ENCODE measurements at places on chromosomes 4 and X.

DNA sequence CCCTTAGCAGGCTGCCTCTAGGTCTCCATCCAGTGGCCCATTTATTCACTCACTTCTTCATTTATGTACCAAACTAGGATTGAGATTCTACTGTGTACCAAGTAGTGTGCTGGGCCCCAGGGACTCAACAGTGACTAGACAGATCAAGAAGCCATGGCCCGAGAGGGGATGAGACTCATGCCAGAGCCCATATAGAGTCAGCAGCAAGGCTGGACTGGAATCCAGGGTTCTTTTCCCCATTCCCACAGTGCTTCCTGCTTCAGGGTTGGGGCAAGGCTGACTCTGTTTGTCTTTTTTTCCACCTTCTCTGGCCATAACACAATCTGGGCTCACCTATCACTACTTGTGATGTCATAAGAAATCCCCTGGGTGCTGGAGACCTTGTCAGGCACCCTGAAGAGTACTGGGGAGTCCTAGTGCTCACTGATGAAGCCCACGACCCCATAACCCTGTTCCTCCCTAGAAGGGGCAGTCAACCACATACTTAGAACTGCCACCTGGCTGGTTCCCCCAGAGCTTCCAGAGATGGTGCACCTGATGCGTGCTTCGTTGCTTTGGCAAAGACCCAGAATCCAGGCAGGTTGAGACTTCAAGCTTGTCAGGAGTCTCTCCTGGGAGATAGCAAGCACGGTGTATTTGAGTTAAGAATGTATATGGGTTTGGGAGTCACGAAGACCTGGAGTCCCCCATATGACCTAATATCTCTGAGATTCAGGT, 6.2 kb downstream of the RTL5 start:
- DNase-seq, result peak; percentile 38

GRCh38 chrX:38112566-38112965, 106.2 kb downstream of the SYTL5 start:
- no peak for DNase-seq

DNA sequence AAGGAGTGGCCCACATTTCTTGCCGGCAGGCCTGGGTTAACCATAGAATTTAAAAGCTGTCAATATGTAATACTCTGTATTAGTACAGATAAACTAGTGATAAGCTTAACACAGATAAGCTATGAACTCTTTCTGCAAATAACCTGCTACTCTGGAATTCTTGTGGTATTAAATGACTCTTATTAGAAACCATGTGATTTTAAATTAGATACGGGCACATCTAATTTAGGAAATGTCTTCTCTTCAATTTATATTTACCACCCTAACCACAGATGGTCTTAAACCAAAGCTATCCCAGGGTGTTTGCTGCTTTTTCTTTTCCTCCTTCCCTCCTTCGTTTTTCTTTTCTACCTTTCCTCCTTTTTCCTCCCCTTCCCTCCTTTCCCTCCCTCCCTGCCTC, 4.9 kb downstream of the GNRHR start:
- no peak for DNase-seq

- peak; percentile 71 for DNase-seq
Measured at GRCh38 chr4:2186133-2186864, 55.6 kb downstream of the HAUS3 start.

DNA sequence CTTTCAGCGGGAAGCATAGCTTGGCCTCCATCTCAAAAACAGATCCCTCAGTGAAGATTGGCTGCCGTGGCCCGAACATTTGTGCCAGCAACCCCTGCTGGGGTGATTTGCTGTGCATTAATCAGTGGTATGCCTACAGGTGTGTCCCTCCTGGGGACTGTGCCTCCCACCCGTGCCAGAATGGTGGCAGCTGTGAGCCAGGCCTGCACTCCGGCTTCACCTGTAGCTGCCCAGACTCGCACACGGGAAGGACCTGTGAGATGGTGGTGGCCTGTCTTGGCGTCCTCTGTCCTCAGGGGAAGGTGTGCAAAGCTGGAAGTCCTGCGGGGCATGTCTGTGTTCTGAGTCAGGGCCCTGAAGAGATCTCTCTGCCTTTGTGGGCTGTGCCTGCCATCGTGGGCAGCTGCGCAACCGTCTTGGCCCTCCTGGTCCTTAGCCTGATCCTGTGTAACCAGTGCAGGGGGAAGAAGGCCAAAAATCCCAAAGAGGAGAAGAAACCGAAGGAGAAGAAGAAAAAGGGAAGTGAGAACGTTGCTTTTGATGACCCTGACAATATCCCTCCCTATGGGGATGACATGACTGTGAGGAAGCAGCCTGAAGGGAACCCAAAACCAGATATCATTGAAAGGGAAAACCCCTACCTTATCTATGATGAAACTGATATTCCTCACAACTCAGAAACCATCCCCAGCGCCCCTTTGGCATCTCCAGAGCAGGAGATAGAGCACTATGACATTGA, 175.4 kb downstream of the FAT4 start:
- DNase-seq, result no peak

DNA sequence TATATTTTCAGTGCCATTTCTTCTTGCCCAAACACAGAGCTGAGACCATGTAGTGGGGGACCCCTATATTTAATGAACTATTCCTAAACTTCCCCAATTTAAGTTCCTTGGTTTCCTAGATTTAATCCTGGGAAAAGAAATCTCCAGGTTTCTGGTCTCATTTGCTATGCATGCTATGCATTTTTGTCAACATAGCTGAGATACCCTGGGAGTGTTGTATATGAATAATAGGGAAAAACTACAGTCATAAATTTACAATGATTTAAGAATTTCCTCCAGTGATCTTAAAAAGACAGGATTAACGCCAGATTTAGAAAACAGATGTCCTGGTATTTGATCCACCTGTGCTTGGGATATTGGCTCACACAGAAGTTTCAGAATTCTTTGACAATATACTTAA, 136.8 kb upstream of the RAPGEF2 start:
- DNase-seq, result no peak

- no peak for DNase-seq
Measured at GRCh38 chr4:94370533-94371254, 28.1 kb upstream of the HPGDS start.

DNA sequence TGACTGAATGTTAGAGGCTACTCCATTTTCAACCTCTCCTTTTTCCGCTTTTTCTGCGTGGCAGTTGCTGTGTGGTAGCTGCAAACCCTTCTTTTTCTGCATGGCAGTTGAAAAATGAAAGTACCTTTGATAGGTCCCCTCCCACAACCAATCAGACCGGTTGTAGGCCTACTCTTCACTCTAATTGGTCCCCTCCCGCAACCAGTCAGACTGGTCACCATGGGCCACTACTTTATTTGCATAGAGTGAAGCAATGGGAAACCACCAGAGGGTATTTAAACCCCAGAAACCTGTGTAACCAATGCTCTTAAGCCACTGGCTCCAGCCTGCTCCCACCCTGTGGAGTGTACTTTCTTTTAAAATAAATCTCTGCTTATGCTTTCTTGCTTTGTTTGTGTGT, 877.8 kb downstream of the FAM133A start:
- no peak for DNase-seq

DNA sequence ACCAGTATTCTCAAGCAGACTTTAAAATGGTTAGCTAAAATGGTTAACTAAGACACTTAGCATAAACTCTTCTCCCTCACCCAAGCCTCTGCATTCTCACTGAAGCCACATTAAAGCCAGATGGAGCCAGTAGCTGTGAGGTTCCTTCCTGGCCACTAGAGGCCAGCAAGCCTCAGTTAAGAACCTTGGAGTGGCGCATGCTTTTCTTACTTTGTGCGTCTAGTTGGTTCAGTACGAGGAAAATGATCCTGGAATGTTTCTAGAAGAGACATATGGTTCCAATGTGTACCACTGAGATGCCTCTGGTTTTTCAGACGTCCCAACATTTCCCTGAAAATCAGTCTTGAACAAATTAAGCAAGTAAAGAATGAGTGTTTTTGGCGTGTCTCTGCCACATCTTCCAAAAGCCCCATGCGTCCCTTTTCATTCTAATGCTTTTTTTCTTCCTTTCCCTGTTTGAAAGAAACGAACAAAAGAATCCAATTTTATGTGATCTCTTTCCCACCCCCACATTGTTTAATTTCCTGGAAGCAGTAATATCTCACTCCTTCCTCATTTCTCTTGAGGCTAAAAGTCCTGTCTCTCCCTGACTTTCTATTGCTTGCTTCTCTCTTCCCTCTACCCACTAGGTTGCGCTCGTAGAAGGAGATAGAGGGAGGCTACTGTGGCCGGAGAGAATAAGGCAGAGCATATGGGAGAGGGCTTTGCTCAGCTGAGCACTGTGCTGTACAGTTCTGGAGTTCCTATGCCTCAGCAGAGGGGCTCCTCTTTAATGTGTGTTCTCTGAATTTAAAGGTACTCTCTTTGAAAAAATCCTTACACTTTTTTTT, 82.9 kb upstream of the TAB3 start:
- peak; percentile 53 for DNase-seq

DNA sequence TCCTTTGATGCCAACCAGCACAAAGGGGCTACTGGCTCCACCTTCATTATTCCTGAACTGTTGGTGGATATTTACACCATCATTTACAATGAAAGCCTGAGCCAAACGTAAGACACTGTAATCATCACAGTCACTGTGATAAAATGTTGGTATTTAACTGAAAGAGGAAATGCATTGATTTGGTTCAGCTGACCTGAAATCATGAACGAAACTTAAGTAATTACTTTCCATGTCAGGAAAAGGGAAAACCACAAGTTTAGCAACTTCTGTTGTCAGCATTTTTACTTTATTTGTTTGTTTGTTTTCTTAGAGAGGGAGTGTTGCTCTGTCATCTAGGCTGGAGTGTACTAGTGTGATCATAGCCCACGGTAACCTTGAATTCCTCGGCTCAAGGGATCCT, 247.8 kb upstream of the FAM47A start:
- no peak for DNase-seq

DNA sequence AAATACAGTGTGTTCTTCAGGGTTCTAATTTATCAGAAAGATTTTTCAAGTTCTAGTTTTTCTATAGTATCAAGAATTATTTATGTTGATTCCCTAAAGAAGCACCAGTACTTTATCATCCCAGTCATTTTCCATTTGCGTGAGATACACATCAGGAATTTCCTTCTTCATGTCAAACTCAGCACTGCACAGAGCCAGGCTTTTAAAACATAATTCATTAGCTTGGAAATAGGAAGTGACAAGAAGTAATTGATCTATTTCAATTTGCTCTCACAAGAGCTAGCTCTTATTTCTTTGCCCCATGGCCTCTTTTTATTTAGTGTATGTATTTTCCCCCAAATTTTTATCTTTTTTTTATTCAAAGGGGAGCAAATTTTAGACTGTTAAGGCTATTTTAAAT, 13.0 kb upstream of the SLC10A4 start:
- no peak for DNase-seq

DNA sequence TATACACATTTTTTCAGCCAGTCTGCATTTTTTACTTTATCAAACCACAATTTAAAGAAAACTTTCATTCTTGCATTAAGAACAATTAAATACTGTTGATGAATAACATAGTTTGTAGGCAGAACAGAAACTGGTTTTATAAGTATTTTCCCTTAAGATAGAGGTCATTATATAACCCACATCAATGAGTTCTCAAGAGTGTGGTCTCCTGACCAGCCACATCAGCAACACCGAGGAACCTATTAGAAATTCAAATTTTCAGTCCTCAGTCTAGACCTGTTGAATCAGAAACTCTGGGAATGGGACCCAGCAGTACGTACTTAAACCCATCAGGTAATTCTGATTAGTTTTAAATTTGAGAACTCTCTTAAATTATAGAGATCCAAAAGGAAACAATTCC, 299.6 kb upstream of the ARSJ start:
- DNase-seq, result no peak

DNA sequence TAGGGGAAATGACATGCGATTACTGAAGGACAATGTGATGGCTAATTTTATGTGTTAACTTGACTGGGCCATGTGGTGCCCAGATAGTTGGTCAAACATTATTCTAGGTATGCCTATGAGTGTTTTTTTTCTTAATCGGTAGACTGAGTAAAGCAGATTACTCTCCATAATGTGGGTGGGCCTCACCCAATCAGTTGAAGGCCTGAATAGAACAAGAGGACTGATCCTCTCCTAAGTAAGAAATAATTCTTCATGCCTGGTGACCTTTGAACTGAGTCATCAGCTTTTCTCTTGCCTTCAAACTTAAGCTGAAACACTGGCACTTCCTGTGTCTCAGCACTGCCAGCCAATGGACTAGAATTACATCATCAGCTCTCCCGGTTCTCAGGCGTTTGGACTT, 164.0 kb upstream of the FGF13 start:
- DNase-seq, result peak; percentile 31

- peak; percentile 40 for DNase-seq
Measured at GRCh38 chrX:106862972-106863688, 40.0 kb downstream of the RIPPLY1 start.

DNA sequence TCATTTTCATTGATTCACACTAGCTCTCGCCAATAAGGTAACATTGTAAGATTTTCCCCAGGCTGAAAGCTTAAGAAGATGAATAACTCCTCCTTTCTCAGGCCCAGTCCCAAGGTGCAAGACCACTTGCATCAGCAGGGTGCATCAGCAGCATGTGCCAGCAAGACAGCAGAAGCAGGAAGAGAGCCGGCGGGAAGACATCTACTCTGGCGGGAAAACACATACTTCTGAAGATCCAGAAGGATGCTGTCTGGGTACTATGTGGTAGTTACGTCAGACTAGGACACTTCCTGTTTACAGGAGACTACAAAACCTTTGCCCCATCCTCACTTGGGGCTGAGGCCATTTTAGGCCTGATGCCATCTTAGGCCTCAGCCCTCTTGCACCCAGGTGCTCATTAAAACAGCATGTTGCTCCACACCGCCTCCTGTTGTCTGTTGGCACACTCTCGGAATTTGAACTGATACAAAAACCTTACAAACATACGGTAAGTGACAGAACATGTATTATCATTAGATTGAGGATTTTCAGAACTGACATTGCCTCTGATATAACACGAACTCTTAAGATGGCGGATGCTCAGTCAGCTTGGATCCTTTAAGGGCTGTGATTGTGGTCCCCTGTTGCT, 886.5 kb upstream of the EPHA5 start:
- DNase-seq, result no peak

- DNase-seq, result peak; percentile 20
Measured at GRCh38 chr4:170198747-170199146, 109.0 kb upstream of the AADAT start.

GRCh38 chr4:176608346-176608745, 184.4 kb downstream of the VEGFC start:
- DNase-seq, result no peak

- no peak for DNase-seq
Measured at GRCh38 chr4:173507471-173508385, 22.3 kb downstream of the HAND2 start.

DNA sequence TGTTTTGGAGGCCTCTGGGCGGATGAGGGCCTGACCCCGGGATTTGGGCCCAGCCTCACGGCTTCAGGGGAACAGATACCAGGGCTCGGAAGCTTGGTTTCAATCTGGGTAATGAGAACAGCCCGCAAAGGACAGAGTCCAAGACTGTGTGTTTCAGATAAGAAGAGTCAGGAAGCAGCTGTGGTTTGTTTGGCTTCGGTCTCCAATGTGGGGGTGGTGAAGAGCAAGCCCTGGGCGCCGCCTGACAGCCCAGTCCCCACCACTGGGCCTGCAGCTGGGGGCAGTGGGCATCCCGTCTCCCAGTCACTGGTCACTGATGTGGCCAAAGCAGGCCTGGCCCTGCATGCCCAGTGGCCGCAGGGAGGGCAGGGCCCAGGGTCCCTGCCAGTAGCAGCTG, 9.1 kb downstream of the WFS1 start:
- DNase-seq, result no peak

GRCh38 chrX:43892336-43892870, 10.2 kb upstream of the MAOB start:
- DNase-seq, result no peak
